ENCODE measurements at places on chromosomes 2 and 18.

GRCh38 chr18:13638719-13639595, 87.4 kb downstream of the FAM210A start:
- no peak for DNase-seq

- DNase-seq = no peak
Observed at GRCh38 chr2:109726379-109727270, 67.5 kb upstream of the RGPD5 start.

DNA sequence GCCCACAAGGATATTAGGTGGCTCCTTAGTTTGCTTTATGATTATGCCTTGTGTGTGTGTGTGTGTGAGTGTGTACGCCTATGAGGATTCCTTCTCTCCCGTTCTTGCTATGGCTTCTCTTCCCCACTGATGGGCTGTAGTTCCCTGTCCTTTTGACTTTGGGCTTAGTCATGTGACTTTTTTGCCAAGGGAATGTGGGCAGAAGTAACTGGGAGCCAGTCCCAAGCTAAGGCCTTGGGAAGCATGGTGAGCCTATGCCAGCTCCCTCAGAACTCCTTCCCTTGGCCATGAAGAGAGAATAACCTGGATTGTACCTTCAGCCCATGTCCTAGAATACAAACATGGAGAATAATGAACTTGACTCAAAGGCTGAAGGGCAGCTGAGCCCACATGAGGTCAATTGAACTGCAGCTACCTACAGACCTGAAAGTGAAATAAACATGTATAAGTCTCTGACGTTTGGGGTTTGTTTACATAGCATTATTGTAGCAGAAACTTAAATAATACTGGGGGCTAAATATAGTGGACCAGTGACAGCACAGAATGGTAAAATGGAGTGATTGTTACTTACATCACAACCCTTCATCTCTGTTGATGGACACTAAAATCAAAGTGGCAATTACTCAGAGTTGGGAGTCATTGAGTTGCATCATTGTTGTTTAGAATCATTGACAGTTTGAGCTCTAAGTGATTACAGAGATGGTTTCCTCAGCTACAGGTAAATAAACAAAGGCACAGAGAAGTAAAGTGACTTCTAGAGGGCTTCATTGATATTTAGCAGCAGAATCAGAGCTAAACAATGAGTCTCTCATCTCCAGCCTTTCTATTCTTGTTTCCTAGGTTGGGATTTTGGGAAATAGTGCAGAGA, 15.3 kb upstream of the IL36G start:
- DNase-seq = no peak

DNA sequence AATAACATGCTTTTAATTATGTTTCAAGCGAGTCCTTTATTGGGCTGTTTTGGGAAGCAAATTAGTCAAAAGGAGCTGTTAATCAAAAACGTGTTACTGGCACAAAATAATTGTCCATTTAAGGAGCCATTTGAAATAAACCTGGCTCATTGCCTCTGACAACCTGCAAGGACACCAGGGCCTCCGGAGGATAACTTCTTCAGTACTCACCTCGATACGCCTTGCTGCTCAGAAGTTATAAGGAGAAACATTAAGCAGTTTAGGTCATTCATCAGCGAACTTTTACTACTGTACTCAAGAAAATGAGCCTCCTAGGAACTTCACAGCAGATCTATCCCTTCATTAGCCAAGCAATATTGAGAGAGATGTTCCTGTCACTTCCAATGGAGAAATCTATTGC, 1579.2 kb upstream of the ACVR2A start:
- no peak for DNase-seq

DNA sequence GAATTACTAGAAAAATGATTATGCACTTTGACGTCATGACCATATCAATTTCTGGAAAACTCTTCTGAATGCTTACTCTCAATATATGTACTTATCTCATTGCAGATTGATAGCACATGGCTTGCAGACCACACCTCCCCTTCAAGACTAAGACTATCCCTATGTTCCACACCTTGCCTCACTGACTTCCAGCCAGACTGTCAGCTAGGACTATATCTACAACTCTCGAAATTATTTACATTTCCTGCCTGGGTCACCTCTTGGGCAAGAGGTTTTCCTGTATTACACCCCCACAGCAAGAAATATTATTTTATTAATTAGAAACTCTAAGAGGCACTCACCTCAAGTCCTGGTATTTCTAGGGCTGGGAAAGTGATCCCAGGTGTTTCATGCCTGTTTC, 236.6 kb downstream of the CYRIA start:
- no peak for DNase-seq

DNA sequence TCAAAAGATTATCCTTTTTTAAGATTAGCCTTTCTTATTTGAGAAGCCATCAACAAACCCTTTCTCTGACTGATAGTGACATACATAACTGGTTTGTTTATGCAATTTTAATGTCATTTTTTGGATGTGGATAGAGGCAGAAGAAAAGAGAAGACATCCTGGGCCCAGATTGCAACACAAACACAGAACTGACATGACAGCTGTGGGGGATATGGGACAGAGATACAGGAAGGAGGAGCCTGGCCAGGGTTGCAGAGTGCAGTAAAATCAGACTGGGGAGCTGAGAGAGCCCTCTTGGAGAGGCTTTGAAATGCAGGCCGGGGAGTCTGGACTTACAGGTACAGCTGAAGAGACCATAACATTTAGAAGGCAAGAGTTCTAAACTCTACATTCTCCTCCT, 65.1 kb downstream of the SIGLEC15 start:
- no peak for DNase-seq

DNA sequence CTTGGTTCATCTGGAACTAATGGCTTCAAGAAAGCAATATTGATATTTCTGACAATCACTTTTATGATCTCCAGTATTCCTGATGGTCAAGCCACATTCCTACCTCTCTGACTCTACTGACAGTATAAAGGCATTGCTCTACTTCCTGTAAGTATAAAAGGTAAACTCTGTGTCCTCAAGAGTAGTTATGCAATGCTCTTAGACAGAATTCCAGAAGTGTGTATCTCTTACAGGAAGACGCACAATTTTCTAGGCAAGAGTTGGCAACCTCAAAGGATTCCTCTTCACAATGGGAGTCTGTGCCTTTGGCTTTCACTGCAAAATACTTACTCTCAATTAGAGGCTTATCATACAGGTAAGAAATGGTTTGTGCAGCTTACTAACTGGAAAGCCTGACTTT, 100.1 kb downstream of the THADA start:
- DNase-seq = no peak

DNA sequence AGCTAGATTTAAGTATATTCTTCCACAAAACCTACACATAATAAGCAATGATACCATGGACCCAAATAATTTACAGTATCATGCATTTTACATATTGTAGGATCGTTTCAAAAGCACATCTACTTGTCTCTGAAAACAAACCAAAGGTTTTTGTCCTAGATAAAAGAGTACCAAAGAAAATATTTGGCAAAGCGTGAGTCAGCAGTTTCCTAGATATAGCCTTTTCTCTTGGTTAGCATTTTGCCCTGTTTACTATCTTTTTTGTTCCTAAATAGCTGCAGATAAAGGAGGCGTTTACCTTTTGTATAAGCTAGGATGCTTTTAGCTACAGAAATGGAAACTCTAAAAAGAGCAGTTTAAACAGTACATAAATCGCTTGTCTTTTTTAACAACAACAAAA, 305.8 kb upstream of the GULP1 start:
- DNase-seq = no peak
